ENCODE measurements at places on chromosomes 6 and 20.

DNA sequence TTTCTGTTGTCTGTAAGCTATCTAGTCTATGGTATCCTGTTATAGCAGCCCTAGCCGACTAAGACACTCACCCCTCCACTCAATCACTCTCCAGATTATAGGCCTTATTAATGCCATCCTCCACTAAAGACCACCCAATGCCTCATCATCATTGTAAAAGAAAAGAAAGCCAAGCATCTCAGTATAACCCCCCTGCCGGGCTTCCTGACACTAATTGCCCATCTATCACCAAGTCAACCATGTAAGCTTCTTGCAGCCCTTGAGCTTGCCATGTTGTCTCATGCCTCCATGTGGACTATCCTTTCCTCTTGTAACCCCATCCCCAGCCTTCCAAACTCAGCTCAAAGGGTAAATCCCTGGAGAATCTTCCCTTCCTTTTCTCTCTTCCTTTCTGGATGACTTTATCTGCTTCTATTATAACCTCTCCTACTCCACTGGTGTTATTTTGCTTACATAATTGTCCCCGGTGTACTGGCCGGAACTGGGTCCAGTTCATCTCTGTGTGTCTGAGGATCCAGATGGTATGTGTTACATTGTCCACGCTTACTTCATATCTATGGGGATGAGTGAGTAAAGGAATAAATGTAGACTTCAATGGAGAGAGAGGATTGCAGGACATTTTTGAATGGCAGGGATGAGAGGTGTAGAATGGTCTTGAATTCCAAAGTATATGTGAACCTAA is 202.9 kb upstream of the SOX4 start:
- no peak for DNase-seq

DNA sequence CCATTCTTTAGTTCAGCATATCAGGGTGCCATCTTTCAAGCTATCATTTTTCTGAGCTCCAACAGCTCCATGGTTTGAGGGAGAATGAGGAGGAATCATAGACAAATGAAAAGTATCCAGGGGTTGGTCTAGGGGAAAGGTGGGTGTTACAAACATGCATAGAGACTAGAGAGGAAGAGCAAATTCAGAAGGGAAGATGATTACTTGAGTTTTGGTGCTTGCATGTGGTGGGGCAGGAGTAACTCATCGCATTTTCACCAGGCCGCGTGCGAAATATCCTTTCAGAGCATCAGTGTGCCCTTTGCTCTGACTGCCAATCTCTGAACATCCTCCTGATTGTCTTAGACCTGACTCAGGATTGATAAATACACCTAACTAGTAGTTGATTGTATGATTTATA is 7.7 kb upstream of the BICRAL start:
- no peak for DNase-seq

GRCh38 chr20:60477958-60478357 is 519.7 kb downstream of the CDH26 start:
- DNase-seq = no peak

- peak; percentile 40 for DNase-seq
These were observed 1.0 kb downstream of the NCOA6 start for GRCh38 chr20:34824452-34824805.

- no peak for DNase-seq
These were observed 208.3 kb upstream of the RAB32 start for GRCh38 chr6:146335336-146335735.

DNA sequence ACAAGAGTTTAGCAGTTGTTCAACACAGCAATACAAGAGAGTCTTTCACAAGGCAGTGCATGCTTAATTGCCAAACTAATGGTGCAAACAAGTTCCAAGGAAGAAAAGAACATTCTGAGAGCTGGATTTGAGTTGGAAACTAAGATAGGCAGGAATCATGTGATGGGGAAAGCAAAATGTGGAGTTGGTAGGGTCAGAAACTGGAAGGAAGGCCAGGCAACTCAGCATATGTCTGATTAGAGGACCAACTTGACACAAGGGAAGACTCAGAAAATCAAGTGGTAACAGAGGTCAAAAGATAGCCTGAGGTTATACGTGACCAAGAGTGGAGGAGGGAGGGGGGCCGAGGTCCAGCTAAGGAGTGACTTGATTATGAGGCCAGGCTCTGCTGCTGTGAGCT is 117.3 kb downstream of the SMLR1 start:
- DNase-seq = no peak

- no peak for DNase-seq
These were observed 415.6 kb upstream of the BTBD3 start for GRCh38 chr20:11502061-11502460.

DNA sequence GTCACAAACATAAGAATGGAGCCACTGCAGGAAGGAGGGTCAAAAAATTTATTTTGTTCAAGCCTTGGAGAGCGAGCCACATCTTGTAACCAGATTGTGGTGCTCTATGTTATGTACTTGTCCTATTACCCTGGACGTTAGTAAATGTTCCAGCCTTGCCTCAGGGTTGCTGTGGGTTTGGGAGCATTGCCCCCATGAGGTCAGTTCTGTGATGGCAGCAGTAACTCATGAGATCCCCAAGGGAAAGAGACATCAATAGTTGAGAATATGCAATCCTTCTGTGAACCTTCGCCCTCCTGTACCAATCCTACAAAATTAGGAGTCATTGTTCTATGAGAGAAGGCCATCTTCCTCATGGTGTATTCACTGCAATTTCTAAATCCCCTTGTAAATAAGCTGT is 16.4 kb upstream of the CFAP206 start:
- no peak for DNase-seq

GRCh38 chr6:164370773-164371172 is 938.6 kb downstream of the C6orf118 start:
- no peak for DNase-seq

GRCh38 chr20:35954200-35954906 is at the start of gene SCAND1:
Gene SCAND1, minus strand, starts transcription at chr20:35954502. Its CDS starts 218 bp downstream, at chr20:35954284.
- DNase-seq = peak; percentile 94

GRCh38 chr6:13953061-13953705 is 28.4 kb downstream of the RNF182 start:
- peak; percentile 27 for DNase-seq

- DNase-seq = no peak
These were observed 113.6 kb upstream of the IFNGR1 start for GRCh38 chr6:137332637-137333280.

DNA sequence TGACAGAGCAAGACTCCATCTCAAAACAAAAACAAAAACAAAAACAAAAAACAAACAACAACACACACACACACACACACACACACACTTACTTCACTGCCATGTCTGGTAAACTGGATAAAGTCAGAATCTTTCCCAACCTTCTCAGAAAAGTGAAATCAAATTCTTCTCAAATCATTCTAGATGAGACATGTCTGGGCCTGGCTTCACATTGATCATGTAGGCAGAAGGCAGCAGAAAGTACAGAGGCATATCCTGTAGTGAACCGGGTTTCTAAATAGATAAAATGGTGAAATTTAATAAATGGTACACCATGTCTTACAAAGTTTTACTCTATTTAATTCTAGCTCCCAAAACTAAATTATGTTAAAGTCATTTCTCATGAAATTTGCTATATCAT is 14.9 kb upstream of the MRS2 start:
- DNase-seq = peak; percentile 12

Measured in epithelial cell of prostate (primary cell).